ENCODE measurements at places on chromosomes 7 and 10. TPM values are rescaled to one million over a fixed set of nuclear protein-coding genes. Genes with fewer than 3 reads are reported as not detected.

The DNAJC30 gene
- polyA plus RNA-seq = 1.9 TPM

The HIPK2 gene
- 14.0 TPM for polyA plus RNA-seq

The PAX4 gene
- polyA plus RNA-seq = not detected

The IKZF1 gene
- polyA plus RNA-seq = not detected

The CLCN1 gene
- not detected for polyA plus RNA-seq

The TAS2R41 gene
- polyA plus RNA-seq = not detected

The TNPO3 gene
- 19.0 TPM for polyA plus RNA-seq

The GHRHR gene
- not detected for polyA plus RNA-seq

The CNTNAP2 gene
- 21.3 TPM for polyA plus RNA-seq

The SPDYE2 gene
- polyA plus RNA-seq = not detected

The SMKR1 gene
- polyA plus RNA-seq = 4.8 TPM

The METTL27 gene
- 1.1 TPM for polyA plus RNA-seq

The PNLIPRP1 gene
- not detected for polyA plus RNA-seq

The CYP2C9 gene
- polyA plus RNA-seq = 2.0 TPM

The ENO4 gene
- 0.76 TPM for polyA plus RNA-seq

The CALHM3 gene
- polyA plus RNA-seq = not detected

The CTBP2 gene
- polyA plus RNA-seq = 7.5 TPM

The TMEM184A gene
- polyA plus RNA-seq = not detected

The PRF1 gene
- polyA plus RNA-seq = not detected

The CISD1 gene
- polyA plus RNA-seq = 889 TPM

The COL26A1 gene
- 1.7 TPM for polyA plus RNA-seq

The TAS2R4 gene
- polyA plus RNA-seq = 1.1 TPM

The SYT15B gene
- not detected for polyA plus RNA-seq
